ENCODE measurements at places on chromosomes 12 and 14. TPM values are rescaled to one million over a fixed set of nuclear protein-coding genes. Genes with fewer than 3 reads are reported as not detected.

The AGAP2 gene
- 71.6 TPM for total RNA-seq

The INHBE gene
- not detected for total RNA-seq

- H3K36me3 ChIP-seq = peaks cover 6% of the 10 kb centered on the region
- DNase-seq = no peak
- peaks cover 33% of the 10 kb centered on the region for H3K4me1 ChIP-seq
- no peak overlapping the region for H3K27ac ChIP-seq
Observed at GRCh38 chr12:8078916-8079315, 3.2 kb upstream of the NECAP1 start.

The DHH gene
- total RNA-seq = 0.25 TPM
